ENCODE measurements at places on chromosomes 7 and 10.

DNA sequence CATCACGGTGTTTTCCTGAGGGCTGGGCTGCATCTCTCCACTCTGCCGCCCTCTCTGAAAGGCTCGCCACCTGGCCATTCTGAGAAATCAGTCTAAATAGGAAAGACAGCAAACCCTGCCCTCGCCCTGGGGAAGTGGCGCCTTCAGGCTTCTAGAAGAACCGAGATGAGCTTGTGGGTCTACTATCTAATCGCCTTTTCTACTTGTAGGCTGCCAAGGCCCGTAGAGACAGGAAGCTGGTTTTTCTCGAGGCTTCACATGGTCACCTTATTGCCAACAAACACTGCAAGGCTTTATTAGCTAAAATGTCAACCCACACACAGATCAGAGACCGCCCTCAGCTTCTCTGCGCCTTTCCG lies 21.4 kb downstream of the LAT2 start:
- DNase-seq = peak; percentile 95

GRCh38 chr10:88066876-88067275 lies 203.5 kb downstream of the PTEN start:
- DNase-seq = peak; percentile 92

- peak; percentile 52 for DNase-seq
Measured at GRCh38 chr7:105268511-105269392, 120.0 kb downstream of the SRPK2 start.

- DNase-seq = no peak
Measured at GRCh38 chr10:110267276-110267675, 37.4 kb downstream of the SMNDC1 start.

GRCh38 chr7:124155432-124156022 lies 122.7 kb upstream of the TMEM229A start:
- peak; percentile 15 for DNase-seq

- peak; percentile 86 for DNase-seq
Measured at GRCh38 chr7:92737706-92738105, 98.7 kb downstream of the CDK6 start.

GRCh38 chr10:120403109-120403508 lies 53.9 kb upstream of the PLPP4 start:
- no peak for DNase-seq

DNA sequence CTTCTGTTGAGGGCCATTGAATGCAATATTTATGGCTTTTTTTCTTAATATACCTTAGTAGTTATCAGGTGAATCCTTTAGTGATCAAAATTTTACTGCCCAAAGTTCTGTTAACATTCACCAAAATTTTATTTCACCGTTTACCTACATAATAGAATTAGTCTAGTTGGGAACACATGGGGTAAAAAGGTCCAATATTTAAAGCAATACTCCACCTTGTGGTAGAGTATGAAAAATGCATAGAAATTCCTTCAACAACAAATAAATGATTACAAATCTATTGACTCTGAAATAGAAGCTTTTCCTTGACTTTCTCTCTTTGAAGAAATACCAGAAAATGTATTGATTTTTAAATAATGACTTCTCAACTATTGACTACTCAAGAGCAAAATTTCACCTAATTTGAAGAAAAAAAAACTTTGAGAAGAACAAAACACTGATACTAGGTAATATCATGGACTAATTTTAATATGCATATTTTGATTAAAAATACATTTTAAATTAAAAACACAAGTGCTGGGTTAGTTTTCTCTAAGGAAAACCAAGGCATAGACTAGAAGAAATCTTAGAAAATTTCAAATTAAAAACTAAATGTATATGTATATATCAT lies 43.3 kb downstream of the POLR1F start:
- peak; percentile 33 for DNase-seq

GRCh38 chr10:21927631-21928353 lies 75.7 kb downstream of the DNAJC1 start:
- no peak for DNase-seq

DNA sequence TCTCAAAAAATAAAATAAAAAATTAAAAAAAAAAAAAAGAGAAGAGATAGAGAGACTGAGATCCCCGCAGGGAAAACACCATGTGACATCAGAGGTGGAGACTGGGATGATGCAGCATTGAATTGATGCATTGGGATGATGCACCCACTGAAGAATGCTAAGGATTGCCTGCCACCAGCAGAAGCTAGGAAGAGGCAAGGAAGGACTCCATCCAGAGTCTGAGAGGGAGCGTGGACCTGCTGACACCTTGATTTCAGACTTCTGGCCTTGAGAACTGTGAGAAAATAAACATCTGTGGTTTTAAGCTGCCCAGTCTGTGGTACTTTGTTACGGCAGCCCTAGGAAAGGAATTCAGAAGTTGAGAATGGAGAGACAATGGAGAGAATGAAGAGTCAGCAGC lies 89.8 kb upstream of the PRPS1L1 start:
- DNase-seq = no peak

DNA sequence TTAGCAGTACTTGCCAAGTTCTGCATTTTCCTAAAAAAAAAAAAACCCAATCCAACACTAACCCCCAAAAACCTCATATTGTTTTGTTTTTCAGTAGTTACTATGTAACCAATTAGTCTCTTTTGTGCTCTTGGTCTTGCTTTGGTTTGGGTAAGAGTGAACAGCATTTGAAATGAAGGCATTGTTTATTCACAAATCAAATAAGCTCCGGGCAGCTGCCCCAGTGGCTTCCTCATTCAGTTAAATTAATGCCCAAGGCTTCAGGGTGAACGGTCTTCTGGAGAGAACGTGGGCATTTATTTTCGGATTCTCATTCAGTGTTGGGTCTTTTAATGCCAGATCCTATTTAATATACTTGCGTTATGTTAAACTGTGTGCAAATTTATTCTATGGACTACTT lies 108.7 kb downstream of the GFRA1 start:
- DNase-seq = no peak

- DNase-seq = no peak
Measured at GRCh38 chr10:21039721-21040120, 142.6 kb upstream of the NEBL start.

Data from GM12865 (cell line).